ENCODE measurements at places on chromosomes 6 and 20. TPM values are rescaled to one million over a fixed set of nuclear protein-coding genes. Genes with fewer than 3 reads are reported as not detected.

GRCh38 chr6:85620308-85620707 is 22.4 kb downstream of the SYNCRIP start:
- no peak overlapping the region for H3K4me3 ChIP-seq
- DNase-seq, result no peak
- peaks cover 32% of the 10 kb centered on the region for H3K4me1 ChIP-seq
- H3K27me3 ChIP-seq, result no peaks in the 10 kb centered on the region
- peaks cover 42% of the 10 kb centered on the region for H3K36me3 ChIP-seq

GRCh38 chr6:49257549-49257948 is 205.5 kb downstream of the MMUT start:
- no peak overlapping the region for H3K27ac ChIP-seq
- H3K4me1 ChIP-seq, result no peaks in the 10 kb centered on the region
- DNase-seq, result no peak

GRCh38 chr6:152402791-152403190 is 234.4 kb downstream of the SYNE1 start:
- no peaks in the 10 kb centered on the region for H3K27me3 ChIP-seq
- no peaks in the 10 kb centered on the region for H3K36me3 ChIP-seq
- no peak overlapping the region for H3K4me3 ChIP-seq
- no peak for DNase-seq

Gene LST1
- total RNA-seq, result not detected

Gene PTPRK
- total RNA-seq, result 69.9 TPM

Gene PHACTR2
- total RNA-seq, result 110 TPM

Gene FAM83C
- not detected for total RNA-seq

- peaks cover 32% of the 10 kb centered on the region for H3K4me1 ChIP-seq
- H3K27ac ChIP-seq, result peak overlapping the region; percentile 80
- no peaks in the 10 kb centered on the region for H3K27me3 ChIP-seq
- DNase-seq, result no peak
Measured at GRCh38 chr6:142014515-142014914, 118.2 kb upstream of the GJE1 start.

- H3K27ac ChIP-seq, result no peak overlapping the region
- H3K36me3 ChIP-seq, result no peaks in the 10 kb centered on the region
- H3K4me1 ChIP-seq, result no peaks in the 10 kb centered on the region
- DNase-seq, result peak; percentile 42
- H3K4me3 ChIP-seq, result no peak overlapping the region
- peaks cover 17% of the 10 kb centered on the region for H3K27me3 ChIP-seq
Measured at GRCh38 chr20:3716195-3716834, 3.9 kb upstream of the SIGLEC1 start.

DNA sequence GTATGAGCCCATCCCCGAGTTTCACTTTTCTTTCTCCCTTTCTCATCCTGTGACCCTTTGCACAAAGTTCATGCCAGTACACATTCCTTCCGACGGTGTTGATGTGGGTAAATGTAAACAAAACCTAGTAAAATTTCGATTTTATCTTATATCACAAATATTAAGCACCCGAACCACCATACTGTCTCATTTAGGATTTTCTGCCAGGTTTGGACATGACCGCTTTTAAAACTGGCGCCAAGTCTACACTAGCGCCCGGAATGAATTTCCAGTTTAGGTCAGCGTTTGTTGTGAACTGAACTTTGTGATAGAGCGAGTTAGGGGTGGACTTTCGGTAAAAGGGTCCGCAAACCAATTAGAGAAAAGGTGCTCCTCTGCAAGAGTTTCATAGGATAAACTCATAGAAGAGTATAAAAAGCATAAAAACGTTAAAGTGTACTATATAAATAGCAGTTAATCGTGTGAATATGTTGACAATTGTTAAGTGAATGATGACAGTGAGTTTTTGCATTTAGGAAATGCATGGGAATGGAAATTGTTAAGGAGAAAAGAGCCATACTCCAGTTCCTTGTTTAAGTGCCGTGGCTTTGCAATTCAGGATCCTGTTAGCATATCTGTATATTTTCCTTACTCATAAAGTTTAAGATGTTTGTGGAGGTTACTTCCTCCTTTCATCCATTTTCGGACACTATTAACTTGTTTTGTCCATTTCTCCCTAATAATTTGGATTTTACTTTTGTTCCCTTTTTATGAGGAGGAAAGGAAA is 937 bp downstream of the AKAP7 start:
- DNase-seq, result no peak
- H3K36me3 ChIP-seq, result peaks cover 2% of the 10 kb centered on the region
- H3K4me1 ChIP-seq, result peaks cover 21% of the 10 kb centered on the region
- H3K4me3 ChIP-seq, result peak overlapping the region; percentile 87

Measured in chondrocyte (in vitro differentiated cells).